Activated CD4-positive, alpha-beta T cell treated with anti-CD3 and anti-CD28 coated beads, Interleukin-2, amount 50 U/mL, for 16 hours (primary cell): ENCODE measurements at places on chromosomes 11 and 22.

- DNase-seq, result peak; percentile 68
Observed at GRCh38 chr11:59429924-59430516, 3.8 kb upstream of the OR5A2 start.

DNA sequence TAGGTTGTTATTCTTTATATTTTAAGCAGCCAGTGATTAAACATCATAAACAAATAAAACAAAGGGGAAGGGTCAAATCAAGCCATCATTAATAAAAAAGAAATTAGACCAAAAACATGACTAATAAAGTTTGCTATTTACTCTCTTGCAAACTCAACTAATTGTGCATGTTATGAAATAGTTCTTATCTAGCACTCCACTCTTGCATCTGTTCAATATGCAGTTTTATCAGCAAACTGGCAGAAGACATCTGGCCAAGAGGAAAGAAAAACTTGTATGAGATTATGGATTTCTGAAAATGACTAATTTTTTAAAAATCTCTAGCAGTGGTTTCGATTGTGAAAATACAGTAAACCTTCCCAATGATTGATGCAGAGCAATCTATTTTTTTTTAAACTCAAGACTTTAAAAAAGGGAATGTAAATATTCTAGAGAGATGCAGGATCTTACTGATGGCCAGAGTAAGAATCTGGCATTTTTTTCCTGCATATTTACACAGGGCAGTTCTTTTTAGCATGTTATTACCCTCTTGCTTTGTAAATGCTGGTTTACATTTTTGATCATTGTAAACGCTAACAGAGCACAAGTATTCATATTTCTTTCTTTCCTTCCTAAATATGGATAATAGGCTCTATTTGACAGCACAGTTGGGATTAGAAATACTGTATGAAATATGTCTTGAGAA is 83.3 kb downstream of the GRIA4 start:
- DNase-seq, result no peak

- no peak for DNase-seq
Observed at GRCh38 chr22:37983860-37984791, at the start of gene SOX10. Gene SOX10, minus strand, starts transcription at chr22:37984555. Its CDS starts 771 bp downstream, at chr22:37983784.

- no peak for DNase-seq
Observed at GRCh38 chr11:45993531-45994001, 71.1 kb downstream of the LARGE2 start.

DNA sequence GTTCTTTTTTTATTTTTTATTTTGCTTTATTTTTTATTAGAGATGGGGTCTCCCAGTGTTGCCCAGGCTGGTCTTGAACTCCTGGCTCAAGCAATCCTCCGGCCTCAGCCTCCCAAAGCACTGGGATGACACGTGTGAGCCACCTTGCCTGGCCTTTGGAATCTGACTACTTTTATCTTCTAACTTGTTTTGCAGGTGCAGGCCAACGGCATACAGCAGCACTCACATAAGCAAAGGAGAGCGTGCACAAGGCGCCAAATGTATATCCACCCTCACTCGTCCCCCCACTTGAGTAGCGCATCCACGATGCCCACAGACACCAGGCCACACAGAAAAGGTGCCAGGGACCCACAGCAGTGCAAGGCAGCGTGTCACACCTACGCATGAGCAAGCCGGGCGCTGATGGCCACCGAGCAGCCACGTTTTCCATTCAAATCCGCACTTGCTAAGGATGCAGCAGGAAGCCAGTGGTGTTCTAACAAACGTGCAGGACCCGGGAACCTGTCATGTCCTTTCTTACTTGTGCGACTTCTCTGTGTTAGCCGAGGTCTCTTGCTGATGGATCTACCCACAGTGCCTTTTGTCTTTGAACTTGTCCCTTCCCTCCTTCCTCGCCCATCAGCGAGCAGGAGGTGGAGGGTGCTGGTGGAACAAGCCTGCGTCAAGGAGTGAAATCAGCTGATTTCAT is 5.9 kb downstream of the ASCL2 start:
- DNase-seq, result no peak

GRCh38 chr11:35088676-35089075 is 50.3 kb upstream of the CD44 start:
- no peak for DNase-seq

DNA sequence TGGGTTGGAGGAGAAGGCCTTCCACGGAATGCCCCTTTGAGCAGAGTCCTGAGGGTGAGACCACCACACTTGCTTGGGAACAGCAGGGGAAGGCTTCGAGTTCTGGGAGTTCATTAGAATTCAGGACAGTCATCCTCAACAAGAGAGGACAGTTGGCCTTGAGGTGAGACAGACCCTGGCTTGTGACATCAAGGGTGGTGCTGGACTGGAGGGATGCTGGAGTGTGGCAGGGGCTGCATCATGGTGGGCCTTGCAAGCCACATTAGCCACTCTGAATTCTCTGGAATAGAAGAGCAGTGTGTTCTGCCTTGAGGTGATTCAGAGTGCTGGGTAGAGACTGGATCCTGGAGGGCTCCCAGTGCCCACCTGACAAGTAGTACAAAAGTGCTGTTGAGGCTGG is 26.3 kb downstream of the APLP2 start:
- DNase-seq, result no peak

- DNase-seq, result no peak
Observed at GRCh38 chr11:65911682-65912568, 6.9 kb downstream of the C11orf68 start.

GRCh38 chr11:19734171-19734570 is 21.5 kb downstream of the NAV2 start:
- no peak for DNase-seq

DNA sequence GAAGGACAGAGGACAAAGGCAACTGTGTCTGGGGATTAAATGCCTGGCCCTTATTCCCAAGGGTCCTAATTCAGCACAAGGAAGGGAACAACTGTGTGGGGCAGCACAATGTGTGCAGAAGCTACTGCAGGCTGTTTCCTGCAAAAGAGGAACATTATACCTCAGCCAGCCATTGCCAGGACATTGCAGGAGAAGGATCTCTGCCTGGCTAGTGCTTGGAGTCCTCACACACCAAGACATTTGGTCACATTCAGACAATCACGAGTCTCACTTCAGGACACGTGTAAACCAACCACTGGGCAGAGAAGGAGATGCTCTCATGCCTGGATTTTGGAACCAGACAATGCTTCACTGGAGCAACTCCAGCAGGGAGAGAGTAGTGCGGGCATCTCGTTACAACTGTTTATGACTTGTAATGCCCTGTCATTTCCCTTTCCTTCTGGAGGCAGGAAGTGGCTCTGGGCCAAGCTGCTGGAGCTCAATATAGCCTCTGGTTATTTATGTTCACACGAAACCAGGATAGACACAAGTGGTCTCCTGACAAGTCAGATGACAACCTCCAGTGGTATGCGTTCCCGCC is 23.9 kb upstream of the ZC3H12C start:
- DNase-seq, result peak; percentile 39

- no peak for DNase-seq
Observed at GRCh38 chr22:21100149-21101032, 54.6 kb downstream of the LRRC74B start.

- no peak for DNase-seq
Observed at GRCh38 chr11:70744396-70745185, 346.3 kb downstream of the CTTN start.

- DNase-seq, result no peak
Observed at GRCh38 chr11:27718346-27718862, 18.1 kb upstream of the BDNF start.

DNA sequence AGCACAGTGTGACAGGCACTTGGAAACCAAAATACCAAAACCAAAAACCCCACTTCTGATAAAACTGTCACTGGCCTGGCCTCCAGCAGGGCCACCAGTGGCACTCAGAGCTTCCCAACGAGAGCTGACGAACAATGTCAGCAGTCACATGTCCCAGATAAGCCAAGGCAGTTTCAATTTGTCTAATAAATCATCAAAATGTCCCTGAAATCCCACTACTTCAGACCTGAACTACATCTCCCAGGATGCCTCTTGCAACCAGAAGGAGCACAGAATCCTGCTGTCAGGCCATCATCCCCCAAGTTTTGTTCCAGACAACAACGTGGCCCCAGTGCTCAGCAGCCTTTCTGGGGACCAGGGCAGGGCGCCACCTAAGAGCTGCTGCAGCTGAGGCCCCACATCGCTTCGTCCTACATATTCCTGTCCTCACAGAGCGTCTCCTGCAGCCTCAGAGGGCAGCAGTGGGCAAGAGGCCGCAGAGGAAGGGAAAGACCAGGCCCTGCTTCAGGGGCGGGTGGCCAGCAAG is 25.1 kb downstream of the LRFN4 start:
- DNase-seq, result no peak

- no peak for DNase-seq
Observed at GRCh38 chr11:70646272-70647049, 248.1 kb downstream of the CTTN start.

DNA sequence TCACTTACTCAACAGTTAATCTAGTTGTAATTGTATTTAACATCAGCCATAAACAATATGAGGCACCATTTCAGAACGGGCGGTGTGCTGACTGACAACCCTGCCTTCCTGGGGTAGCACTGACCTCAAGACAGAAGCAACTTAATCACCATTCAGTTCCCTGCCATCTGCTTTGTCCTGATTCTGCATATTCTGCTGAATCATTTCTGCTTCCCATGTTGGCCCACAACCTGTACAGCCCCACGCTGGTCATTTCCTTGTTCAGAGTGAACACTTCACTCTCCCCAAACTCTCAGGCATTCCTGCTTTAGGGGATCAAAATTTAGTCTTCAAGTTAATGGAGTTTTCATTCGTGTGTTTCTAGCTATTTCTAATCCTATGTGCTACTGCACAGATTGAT is 132.3 kb upstream of the ZBED5 start:
- no peak for DNase-seq

GRCh38 chr11:30431127-30431814 is 108.4 kb downstream of the ARL14EP start:
- DNase-seq, result no peak

GRCh38 chr11:67999201-67999629 is 4.7 kb downstream of the UNC93B1 start:
- DNase-seq, result no peak

DNA sequence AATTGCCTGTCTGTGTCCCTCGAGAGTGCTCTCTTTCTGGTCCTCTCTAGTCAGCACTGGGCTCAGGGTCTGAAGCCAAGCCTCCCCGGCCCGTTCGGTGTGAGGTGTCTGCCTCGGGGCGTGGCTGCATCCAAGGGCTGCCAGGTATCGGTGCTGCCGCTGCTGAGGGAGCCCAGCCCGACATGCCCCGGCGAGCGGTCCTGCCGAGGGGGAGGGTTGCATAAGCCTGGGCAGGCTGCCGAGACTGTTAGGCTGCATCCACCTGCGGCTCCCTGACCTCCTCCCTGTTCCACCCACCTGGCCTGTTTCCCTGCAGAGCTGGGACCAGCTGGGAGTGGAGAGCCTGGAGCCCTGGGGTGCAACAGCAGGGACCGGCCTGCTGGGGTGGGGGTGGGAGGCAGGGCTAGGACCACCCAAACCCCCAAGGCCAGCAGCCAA is 6.3 kb downstream of the OVOL1 start:
- DNase-seq, result no peak

GRCh38 chr11:108926171-108926840 is 261.4 kb downstream of the DDX10 start:
- DNase-seq, result no peak

DNA sequence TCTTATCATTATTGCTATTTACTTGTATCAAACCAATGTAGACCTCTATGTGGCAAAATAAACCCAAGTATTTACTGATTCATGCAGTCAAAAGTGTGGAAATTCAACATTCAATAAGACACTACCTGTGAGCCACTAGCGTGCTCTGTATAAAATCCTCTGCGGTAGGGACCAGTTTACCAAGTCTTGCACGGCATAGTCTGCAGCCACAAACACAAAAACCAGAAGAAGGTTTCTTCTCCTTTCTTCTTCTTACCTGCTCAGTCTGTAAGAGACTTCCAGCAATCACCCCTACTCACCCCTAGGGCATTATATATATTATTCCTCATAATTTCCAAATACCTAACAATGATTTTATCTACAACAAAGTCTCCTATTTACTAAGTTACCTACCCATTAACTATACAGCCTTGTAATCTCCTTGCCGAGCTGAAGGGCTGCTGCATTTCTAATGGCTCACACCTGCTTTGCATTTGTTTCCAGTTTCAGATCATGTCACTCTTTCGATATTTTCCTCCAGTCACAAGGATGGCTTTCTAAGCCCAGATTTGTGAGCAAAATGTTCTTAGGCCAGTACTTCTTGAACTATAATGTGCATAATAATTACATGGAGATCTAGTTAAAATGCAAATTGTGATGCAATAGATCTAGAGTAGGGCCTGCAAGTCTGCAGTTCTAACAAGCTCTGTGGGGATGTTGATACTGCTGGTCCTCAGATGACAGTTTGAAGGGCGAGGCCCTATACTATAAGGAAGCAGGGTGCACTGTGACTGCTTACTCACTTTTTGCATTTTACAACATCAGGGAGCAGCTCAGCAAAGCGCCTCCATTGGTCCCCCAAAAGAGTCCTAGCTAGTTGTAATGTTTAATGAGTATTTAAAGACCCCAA is 191.9 kb upstream of the DDI1 start:
- no peak for DNase-seq

GRCh38 chr11:113426686-113427085 is 39.1 kb downstream of the ANKK1 start:
- no peak for DNase-seq

GRCh38 chr11:43576320-43576802 is 104.2 kb upstream of the HSD17B12 start:
- DNase-seq, result no peak

DNA sequence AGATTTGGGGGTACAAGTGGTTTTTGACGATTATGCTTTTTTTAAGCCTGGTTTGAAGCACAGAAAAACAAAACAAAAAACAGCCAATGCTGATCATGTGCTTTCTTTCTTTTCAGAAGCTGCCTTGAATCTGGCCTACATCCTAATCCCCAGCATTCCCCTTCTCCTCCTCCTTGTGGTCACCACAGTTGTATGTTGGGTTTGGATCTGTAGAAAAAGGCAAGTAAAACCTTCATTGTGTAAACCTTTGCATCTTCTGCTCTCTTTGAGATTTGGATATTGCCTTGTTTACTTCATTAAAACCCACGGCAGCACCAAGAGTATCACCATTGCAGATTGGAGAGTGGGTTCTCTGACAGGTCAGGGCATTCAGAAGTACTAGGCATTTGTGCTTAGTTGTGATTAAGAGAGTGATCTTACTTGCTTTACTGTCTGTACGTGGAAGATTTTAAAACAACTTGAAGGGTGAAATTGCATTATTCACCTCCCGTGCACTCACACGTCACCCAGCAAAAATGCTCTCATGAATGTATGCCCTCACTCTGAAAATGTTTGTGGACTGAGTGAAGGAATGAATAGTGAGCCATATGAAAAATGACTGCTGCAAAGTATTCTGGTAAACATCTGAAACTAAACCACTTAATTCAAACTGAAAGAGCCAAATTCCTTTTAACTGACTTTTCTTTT is 17.0 kb downstream of the LAYN start:
- no peak for DNase-seq

GRCh38 chr22:29916007-29916544 is 33.1 kb downstream of the MTMR3 start:
- no peak for DNase-seq

DNA sequence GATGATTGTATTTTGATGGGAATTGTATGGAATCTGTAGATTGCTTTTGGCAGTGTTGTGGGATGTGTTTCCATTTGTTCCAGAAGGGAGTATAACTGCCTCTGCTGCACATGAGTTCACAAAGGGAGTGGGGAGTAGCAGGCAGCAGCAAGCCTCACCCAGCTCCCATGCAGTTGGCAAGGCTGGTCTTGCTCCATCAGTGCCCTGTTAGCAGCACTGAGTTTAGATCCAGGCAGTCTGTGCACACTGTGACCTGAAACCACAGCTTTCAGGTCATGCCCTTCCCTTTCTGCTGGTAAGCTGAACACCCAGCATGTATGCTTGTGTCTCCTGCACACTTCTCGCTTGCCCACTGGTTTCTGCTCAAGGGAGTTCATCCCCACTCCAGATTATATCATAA is 3.7 kb upstream of the NUCB2 start:
- no peak for DNase-seq
